Activated naive CD8-positive, alpha-beta T cell treated with anti-CD3 and anti-CD28 coated beads for 36 hours (primary cell): ENCODE measurements at places on chromosomes 4 and X. TPM values are rescaled to one million over a fixed set of nuclear protein-coding genes. Genes with fewer than 3 reads are reported as not detected.

- peaks cover 4% of the 10 kb centered on the region for H3K4me1 ChIP-seq
- H3K36me3 ChIP-seq: no peaks in the 10 kb centered on the region
- DNase-seq: no peak
- no peak overlapping the region for H3K27ac ChIP-seq
- peaks cover 5% of the 10 kb centered on the region for H3K27me3 ChIP-seq
These were observed 437.5 kb upstream of the FGF16 start for GRCh38 chrX:77009691-77010090.

DNA sequence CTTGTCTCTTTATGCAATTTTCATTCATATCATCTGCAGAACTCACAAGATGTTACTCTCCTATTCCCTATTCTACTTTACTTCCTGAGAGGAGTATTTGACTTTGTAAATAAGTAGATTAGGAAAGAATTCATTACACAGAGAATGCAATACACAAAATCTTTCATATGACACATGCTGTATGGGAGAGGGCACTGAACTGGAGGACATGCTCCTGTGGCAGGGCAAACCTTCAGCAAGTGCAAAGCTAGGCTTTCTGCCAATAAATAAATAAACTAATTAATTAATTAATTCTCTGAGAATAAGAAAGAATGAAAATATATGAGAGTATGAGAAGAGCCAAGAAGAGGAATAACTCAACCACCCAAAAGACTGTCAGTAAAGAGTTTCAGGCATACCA, 33.9 kb downstream of the THAP9 start:
- peaks cover 12% of the 10 kb centered on the region for H3K36me3 ChIP-seq
- no peaks in the 10 kb centered on the region for H3K27me3 ChIP-seq
- no peaks in the 10 kb centered on the region for H3K4me1 ChIP-seq
- no peak for DNase-seq
- no peak overlapping the region for H3K4me3 ChIP-seq
- H3K27ac ChIP-seq: no peak overlapping the region

- no peaks in the 10 kb centered on the region for H3K27me3 ChIP-seq
- no peak overlapping the region for H3K27ac ChIP-seq
- DNase-seq: no peak
- H3K36me3 ChIP-seq: no peaks in the 10 kb centered on the region
- H3K4me1 ChIP-seq: no peaks in the 10 kb centered on the region
- H3K4me3 ChIP-seq: no peak overlapping the region
These were observed 502.4 kb downstream of the NLGN4X start for GRCh38 chrX:5726224-5726623.

- H3K36me3 ChIP-seq: peaks cover 4% of the 10 kb centered on the region
- peaks cover 13% of the 10 kb centered on the region for H3K4me1 ChIP-seq
- no peaks in the 10 kb centered on the region for H3K27me3 ChIP-seq
- H3K27ac ChIP-seq: no peak overlapping the region
- DNase-seq: no peak
These were observed 75.3 kb upstream of the STIM2 start for GRCh38 chr4:26785312-26785711.

Gene GABRB1
- total RNA-seq: not detected
